ENCODE measurements at places on chromosomes 12 and 14.

DNA sequence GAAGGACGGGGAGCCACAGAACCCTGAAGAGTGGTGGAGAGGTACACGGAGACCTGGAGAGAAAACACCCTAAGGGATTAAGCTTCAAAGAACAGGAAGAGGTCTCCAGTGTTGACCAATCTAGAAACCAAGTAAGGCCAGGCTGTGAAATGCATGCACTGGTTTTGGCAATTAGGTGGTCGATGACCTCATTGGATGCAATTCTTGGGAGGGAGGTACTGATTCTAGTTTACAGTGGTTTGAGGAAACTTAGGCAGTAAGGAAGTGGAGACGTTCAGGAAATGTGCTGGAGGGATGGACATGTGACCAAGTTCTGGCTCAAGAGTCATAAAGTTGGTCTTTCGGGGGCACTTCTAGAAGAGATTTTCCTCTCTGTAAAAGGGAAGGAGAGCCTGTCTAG lies 91.3 kb upstream of the CEP83 start:
- DNase-seq: no peak

DNA sequence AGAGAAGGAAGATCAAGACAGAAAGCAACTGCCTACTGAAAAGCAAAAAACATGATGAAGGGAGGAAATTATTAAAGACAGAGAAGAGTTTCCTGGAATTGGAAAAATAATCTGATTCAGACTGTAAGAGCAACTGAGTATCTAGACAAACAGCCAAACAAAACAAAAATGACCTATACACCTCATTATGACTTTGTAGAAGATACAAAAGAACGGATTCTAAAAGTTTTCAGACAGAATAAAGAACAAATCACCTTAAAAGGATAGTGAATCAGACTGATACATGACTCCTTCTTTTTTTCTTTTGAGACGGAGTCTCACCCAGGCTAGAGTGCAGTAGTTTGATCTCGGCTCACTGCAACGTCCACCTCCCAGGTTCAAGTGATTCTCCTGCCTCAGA lies 10.4 kb downstream of the OSBPL8 start:
- no peak for DNase-seq

GRCh38 chr12:13067322-13067721 lies 23.1 kb downstream of the FAM234B start:
- DNase-seq: no peak

DNA sequence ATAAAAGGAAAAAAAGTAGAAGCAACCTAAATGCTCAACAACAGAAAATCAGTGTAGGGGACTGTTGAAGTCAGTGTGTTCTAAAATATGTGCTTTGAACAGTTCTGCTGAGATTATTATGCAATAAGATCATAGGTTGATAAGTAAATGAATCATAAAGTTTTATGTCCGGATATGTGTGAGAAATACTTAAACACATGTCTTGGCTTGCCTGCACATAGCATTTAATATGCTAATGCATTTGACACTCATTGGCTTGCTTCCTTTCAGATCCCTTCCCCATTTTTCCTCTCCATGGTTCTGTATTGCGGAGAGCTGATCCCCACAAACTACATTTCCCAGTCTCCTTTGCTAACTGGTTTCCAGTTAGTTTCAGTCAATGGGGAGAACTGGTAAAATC lies 573.8 kb upstream of the TBX3 start:
- no peak for DNase-seq

DNA sequence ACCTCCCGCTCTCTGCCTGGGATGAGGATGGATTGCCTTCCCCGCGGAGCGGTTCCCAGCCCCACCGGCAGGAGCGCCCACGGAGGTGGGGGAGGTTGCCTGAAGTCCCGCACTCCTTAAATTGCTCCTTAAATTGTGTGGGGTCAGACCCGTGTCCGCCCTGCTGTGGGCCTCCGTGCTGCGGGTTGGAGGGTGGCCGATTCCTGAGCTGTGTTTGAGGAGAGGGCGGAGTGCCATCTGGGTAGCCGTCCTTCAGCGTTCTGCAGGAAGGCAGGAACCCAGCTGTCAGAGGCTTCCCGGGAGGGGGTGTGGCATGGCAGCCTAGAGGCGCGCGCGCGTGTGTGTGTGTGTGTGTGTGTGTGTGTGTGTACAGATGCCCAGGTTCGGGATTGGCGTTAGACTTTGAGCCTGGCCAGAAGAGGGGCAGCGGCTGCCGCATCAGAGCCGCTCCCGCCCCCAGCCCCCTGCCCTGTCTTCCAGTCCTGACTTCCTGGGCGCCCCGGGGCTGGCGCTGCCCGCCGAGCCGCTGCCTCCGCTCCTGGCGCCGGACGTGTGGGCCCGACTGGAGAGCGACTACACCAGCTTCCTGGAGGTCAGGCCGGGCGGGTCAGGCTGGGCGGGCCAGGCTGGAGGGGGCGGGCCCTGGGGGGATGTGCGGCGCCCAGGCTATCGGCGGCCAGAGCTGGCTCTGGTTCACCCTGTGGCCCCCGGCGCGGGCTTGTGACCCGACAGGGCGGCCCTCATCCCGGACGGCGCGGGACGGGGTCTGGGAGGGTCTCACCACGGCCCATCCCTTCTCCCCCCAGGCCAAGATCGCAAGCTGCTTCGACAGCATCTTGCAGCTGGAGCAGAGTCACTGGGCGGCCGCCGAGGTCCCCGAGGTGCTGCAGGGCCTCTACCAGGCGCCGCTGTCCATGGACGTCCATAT lies 9.2 kb downstream of the EXOC3L4 start:
- no peak for DNase-seq

GRCh38 chr12:127107744-127108143 lies 1159.2 kb upstream of the TMEM132C start:
- no peak for DNase-seq

DNA sequence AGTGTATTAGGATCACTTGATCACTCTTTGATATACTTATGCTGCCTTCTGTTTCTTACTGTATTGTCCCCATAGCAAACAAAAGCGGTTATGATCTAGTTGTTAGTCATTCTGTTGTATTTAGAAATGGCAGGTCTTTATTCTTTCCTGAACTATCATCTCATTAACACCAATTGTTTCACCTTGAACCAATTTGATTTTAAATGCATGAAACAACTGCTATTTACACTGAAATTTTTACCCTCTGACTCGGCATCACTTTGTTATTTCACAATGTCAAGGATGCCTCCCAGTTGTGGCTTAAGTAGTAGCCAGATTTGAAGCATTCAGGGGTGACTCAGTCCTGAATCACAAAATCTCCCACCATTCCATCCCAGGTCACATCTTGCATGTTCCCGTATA lies 303.5 kb downstream of the EGLN3 start:
- no peak for DNase-seq

- no peak for DNase-seq
Measured at GRCh38 chr14:63616015-63616414, 25.7 kb downstream of the WDR89 start.

DNA sequence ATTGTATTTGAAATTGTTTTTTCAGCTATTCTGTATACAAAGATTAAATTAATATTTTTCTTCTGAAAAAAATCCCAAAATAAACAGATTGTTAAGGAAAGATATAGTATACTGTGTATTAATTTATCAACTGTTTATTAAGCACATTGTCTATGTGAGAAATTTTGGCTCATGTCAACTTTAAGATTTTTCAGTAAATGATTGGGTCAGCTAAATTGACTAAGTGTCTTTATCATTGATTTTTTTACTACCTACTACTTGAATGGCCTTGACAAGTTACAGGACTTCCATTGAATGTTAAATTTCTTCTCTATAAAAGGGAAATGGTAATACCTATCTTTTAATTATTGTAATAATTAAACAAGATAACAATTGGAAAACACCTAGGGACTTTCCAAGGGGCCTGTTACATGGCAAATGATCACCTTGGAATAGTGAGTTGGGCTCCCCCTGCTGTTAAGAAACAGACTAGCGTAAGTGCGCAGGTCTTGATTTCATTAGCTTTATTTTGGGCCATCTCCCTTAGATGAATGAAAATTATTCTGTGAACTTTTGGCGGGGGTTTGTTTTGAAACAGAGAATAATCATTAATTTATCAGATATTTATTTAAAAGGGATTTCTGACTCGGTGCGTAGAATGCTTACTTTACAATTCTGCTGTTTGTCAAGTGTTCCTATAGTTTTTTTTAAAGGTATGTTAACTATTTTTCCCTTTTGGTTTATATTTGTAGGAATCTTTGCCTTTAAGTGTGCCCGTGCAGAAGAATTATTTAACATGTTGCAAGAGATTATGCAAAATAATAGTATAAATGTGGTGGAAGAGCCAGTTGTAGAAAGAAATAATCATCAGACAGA lies 14.5 kb upstream of the CCT2 start:
- peak; percentile 28 for DNase-seq

DNA sequence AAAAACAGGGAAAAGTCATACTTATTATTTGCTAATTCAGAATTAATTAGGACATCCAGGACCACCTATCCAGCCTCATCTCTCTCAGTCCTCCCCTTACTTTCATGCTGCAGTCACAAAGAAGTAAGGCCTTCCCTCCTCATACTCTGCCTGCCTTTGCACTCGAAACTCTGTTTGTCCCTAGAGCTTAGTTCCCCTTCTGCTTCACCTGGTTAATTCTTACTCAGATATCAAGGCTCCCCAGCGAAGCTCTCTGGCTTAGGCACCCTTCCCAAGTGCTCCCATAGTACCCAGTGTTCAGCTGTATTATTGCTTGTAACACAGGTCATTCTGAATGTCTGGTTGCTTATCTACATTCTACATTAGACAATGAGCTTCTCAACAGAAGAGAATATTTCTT lies 81.3 kb downstream of the ERGIC2 start:
- no peak for DNase-seq

DNA sequence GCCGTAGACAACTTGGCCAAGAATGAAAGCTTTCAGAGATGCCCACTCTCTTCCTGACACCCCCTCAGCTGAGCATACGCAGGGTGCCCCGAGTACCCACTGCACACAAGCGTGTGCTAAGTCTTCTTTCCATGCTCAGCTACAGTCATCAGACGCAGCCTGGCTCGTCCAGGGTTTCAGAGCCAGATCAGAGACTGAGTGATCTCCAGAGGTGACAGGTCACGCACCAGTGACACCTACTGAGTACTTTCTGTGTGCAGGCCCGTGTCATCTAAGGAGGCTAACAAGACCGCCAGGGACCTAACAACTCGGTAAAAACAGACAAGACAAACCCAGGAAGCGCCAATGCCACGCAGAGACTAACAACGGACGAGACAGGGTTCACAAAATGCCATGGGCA lies 25.1 kb downstream of the STX2 start:
- no peak for DNase-seq

- no peak for DNase-seq
Measured at GRCh38 chr14:61258985-61259384, 22.2 kb downstream of the TMEM30B start.

GRCh38 chr12:88578276-88579160 lies 1.8 kb downstream of the KITLG start:
- DNase-seq: no peak

DNA sequence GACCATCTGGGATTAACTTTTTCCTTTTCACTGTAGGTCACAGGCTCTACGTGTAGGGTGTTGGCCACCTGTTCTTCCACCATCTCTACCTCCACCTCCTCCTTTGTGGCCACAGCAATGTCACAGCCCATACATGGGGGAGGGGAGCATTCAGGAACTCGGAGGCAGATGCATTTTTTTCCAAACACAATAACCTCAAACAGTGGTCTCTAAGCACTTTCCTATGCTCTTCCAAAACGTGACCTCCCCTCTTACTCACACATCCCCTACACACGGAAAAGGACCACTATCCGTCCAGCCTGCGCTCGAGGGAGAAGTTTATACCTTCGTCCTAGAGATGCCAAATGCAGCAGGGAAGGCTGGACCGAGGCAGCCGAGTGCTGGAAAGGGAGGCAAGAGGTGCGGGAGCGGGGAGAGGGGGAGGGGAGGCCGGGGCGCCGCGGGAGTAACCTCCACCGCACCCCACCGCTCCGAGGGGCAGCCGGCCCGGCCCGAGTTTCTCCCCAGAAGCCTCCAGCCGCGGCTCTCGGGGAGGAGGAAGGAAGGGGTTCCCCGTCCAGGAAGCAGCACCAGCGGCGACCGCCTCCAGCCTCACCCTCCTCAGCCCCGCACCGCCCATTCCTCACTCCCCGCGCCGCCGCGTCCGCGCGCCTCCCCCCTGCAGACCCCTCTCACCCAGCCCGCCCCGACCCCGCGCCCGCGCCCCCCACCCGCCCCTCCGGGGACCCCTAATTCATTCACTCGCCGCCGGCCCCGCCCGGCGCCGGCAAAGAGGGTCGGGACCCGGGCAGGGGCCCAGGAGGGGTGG lies 594 bp downstream of the KRAS start:
- no peak for DNase-seq

DNA sequence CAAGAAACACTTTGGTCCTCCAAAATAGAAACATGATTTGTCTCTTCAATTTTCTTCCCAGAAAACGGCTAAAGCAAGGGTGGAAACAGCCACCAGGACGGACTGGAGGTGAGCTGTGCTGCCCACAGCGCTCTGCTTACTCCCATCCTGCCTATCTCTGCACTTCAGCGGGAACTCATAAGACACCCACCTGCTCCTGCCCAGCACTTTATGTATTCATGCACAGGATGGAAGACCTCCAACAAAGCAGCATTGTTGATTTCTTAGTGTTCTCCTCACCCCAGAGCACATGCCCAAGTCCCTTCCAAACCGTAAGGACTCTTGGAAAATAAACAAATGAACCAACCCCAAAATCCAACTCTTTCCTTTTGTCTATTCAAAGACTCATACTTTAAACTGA lies 277.2 kb downstream of the MED13L start:
- DNase-seq: no peak

GRCh38 chr12:47729233-47729632 lies 3.9 kb upstream of the ENDOU start:
- DNase-seq: no peak

- DNase-seq: no peak
Measured at GRCh38 chr12:6337958-6338433, 3.9 kb downstream of the TNFRSF1A start.

GRCh38 chr12:57229046-57229633 lies 371 bp upstream of the SHMT2 start:
- DNase-seq: no peak

DNA sequence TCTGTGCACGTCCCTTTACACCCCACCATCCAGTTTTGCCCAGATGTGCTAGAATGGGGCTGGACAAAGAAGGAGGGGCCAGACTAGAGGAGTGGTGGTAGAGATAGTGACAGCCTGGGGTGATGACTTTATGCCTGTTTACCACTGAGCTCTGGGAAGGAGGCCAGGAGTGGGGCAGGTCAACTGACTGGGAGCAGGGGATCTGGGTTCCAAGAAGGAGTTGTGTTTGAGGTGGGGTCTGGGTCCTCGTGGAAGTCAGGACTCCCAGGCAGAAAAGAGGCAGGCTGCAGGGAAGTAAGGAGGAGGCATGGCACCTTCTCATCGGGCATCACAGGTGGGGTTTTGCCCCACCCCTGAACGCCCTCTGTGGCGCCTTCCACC lies 315 bp downstream of the LTB4R2 start:
- no peak for DNase-seq

GRCh38 chr12:42084522-42084921 lies 60.2 kb downstream of the GXYLT1 start:
- DNase-seq: no peak

Data from stimulated activated CD8-positive, alpha-beta memory T cell treated with anti-CD3 and anti-CD28 coated beads, Interleukin-7, amount 100 ng/mL, for 1 hour (primary cell).